GM12891 (cell line): ENCODE measurements at places on chromosomes 3 and 15.

GRCh38 chr3:32483772-32484171 is 18.9 kb downstream of the CMTM6 start:
- DNase-seq = no peak

- no peak for DNase-seq
Measured at GRCh38 chr15:40693904-40694687, 878 bp upstream of the RAD51 start.

- DNase-seq = no peak
Measured at GRCh38 chr15:42863572-42864239, 56.9 kb downstream of the TTBK2 start.

GRCh38 chr15:39354189-39354588 is 226.7 kb upstream of the THBS1 start:
- no peak for DNase-seq

DNA sequence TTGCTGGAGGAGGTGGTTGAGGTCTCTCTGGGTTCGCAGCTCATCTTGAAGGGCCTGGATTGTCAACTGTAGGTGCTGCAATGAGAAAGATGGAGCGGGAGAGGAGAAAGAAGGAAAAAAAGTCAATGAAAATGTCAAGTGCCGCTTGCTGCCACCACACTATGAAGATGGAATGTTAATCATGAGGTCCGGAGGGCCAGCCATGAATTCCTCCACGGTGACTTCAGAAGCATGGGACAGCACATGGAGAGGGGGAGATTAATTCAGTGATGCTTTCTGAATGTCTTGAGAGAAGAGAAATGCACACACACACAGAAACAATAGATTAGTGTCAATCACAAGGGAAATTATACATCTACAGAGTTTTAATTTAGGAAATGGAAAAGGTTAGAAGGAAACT is 171.9 kb downstream of the ERC2 start:
- DNase-seq = no peak

GRCh38 chr3:9067352-9067975 is 104.2 kb upstream of the RAD18 start:
- DNase-seq = peak; percentile 42

DNA sequence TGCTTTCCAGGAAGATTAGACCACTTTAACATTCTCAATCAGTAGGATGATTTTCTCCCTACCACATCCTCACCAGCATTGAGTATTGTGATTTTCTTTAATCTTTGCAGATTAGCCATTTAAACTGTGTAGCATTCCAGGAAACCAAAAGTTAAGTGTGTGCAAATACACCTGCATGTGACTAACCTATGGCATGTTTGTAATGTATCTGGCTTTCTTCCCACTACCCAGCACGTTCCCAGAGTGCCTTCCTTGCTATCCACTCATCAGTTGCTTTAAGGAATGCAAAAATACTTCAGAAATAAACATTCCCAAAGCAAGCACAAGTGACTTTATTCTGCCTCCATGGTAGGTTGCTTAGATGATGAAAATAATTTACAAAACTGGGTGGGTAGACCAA is 74.2 kb downstream of the ATG7 start:
- DNase-seq = no peak

GRCh38 chr3:12963922-12964701 is 109.1 kb downstream of the IQSEC1 start:
- no peak for DNase-seq

- no peak for DNase-seq
Measured at GRCh38 chr3:117404730-117405129, 695.2 kb downstream of the TUSC7 start.

DNA sequence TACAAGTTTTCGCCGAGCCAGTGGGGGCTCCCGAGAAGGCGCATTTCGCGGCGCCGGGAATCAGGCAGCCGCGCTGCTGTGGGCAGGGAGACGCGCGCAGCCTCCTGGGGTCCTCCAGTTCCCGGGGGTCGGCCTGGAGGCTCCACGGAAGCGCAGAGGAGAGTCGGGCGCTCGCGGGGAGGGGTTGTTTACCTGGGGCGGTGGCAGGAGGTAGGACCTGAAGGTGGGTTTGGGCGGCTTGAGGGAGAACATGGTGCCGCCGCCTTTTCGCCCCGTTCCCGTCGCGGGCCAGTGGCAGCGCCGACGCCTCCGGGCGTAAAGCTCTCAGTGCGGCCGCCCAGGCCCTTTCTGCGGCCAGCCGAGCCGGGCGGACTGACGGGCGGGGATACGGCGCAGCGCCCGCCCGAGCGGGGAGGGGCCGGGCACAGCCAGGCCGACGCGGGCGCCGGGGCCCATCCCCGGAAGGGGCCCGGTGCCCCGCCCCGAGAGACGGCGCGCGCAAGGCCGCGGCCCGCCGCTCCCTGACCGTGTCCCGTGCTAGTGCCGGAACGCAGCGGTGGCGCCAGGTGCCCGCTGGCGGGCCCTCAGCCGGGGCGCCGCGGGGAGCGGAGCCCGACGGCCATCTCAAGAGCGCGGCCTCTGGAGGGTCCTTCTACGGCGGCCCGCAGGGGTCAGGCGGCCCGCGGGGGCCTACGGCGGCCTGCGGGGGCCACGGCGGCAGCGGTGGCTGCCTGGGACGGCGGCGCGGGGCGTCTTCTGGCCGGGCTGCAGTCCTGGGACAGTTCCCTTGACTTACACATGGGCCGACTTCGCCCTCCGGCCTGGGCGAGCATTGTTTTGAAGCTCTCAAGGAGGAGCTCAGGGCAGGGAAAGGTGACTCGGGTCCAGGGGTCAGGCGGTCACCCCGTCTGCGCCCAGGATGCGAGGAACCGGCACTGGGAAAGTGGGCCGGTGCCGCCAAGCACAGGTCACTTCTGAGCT is at the start of gene MTMR10:
Gene MTMR10, minus strand, starts transcription at position 374 of the 981 bp plus-strand sequence. Its CDS starts 122 bp downstream, at position 252.
- peak; percentile 84 for DNase-seq

GRCh38 chr3:191414286-191414685 is 46.7 kb upstream of the PYDC2 start:
- DNase-seq = no peak

DNA sequence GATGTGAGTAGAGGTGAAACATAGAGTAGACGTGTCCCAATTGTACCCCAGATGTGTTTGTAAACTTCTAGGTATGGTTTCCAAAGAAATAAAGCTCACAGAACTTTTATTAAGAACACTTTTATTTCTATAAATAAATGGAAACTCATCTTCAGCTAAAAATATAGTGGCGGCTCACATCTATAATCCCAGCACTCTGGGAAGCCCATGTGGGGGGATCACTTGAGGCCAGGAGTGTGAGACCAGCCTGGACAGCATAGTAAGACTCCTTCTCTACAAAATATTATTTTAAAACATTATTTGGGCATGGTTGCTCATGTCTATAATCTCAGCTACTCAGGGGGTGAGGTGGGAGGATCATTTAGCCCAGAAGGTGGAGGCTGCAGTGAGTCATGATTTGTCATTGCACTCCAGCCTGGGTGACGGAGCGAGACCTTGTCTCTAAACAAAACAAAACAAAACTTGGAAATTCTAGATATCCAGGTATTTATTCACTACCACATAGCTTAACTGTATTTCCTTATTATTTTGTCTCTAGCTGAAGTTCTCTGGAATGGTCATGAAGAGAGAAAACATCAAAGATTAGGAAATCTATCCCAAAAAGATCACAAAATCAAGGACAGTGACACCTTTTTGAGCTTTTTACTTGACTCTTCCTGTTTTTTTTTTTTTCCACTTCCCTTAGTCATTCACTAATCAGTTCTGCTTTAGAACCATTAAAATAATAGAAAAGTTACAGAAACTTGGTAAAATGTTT is 258.1 kb downstream of the TIGIT start:
- no peak for DNase-seq

GRCh38 chr3:46613313-46614005 is 1.1 kb downstream of the FAM240A start:
- no peak for DNase-seq

GRCh38 chr3:46719735-46720271 is 2.1 kb upstream of the PRSS50 start:
- DNase-seq = no peak

DNA sequence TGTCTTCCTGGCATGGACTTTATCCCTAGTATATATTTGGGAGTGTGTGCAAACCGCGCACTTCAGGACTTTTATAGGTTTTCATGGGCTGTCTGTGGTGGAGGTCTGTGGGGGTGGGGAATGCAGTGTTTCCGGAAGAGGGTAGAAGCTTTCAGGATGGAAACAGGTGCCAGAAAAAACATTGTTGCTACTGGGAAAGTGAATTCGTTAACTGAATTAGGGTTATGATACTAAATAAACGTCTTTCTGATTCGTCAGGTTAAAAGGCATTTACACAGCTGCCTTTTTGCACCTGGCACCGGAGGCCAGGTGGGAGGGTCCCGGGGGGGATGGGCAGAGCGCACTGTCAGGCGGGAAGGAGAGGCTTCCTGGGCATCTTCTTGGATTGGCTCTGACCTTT is 62.1 kb downstream of the SLCO3A1 start:
- no peak for DNase-seq

- DNase-seq = no peak
Measured at GRCh38 chr3:177810162-177810623, 612.9 kb upstream of the TBL1XR1 start.

DNA sequence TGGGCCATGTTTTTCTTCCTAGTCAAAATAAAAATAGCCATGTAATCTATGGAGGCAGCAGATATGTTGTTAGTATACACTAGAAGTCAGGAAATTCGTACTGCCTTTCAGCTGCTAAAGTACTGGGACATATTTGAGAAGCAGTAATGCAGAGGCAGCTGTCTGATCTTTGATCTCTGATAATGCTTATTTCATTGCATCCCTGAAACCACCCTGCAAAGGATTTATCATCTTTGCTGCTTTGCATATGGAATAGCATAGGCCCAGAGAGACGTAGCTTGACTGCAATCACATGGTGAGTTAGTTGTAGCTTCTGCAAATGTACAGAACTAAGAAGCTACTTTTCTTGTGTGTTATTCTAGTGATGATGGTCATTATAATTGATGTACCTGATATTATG is 52.4 kb downstream of the RBM6 start:
- no peak for DNase-seq

- no peak for DNase-seq
Measured at GRCh38 chr3:135324301-135324700, 529.2 kb downstream of the EPHB1 start.

- DNase-seq = peak; percentile 47
Measured at GRCh38 chr3:184005941-184006507, 11.7 kb downstream of the ABCC5 start.

- no peak for DNase-seq
Measured at GRCh38 chr3:23484386-23484785, 281.3 kb downstream of the UBE2E2 start.

GRCh38 chr15:39396979-39397615 is 183.8 kb upstream of the THBS1 start:
- no peak for DNase-seq

GRCh38 chr3:13258280-13258679 is 161.8 kb downstream of the NUP210 start:
- no peak for DNase-seq

- DNase-seq = peak; percentile 61
Measured at GRCh38 chr3:52055537-52056351, 627 bp downstream of the DUSP7 start.

GRCh38 chr3:112675349-112675748 is 34.4 kb upstream of the CCDC80 start:
- no peak for DNase-seq

GRCh38 chr15:73948982-73949381 is 22.7 kb downstream of the LOXL1 start:
- no peak for DNase-seq

GRCh38 chr3:46899151-46900006 is 21.9 kb downstream of the PTH1R start:
- no peak for DNase-seq

- DNase-seq = no peak
Measured at GRCh38 chr3:159783780-159784742, 204.6 kb upstream of the IL12A start.

- no peak for DNase-seq
Measured at GRCh38 chr3:148882288-148882687, 17.2 kb downstream of the CPA3 start.
